ENCODE measurements at places on chromosomes 3 and 15. TPM values are rescaled to one million over a fixed set of nuclear protein-coding genes. Genes with fewer than 3 reads are reported as not detected.

The MAP1A gene
- 2.2 TPM for total RNA-seq

The KY gene
- not detected for total RNA-seq

GRCh38 chr3:99845999-99846398 is 28.3 kb downstream of the CMSS1 start:
- H3K4me1 ChIP-seq = peaks cover 32% of the 10 kb centered on the region
- H3K4me3 ChIP-seq = no peak overlapping the region
- H3K27me3 ChIP-seq = no peaks in the 10 kb centered on the region
- peaks cover 3% of the 10 kb centered on the region for H3K36me3 ChIP-seq
- no peak for DNase-seq
- no peak overlapping the region for H3K27ac ChIP-seq

GRCh38 chr3:172094621-172095557 is 55.5 kb downstream of the FNDC3B start:
- H3K27me3 ChIP-seq = peaks cover 2% of the 10 kb centered on the region
- peaks cover 69% of the 10 kb centered on the region for H3K4me1 ChIP-seq
- peak; percentile 25 for DNase-seq
- peak overlapping the region; percentile 63 for H3K27ac ChIP-seq
- peaks cover 13% of the 10 kb centered on the region for H3K36me3 ChIP-seq

DNA sequence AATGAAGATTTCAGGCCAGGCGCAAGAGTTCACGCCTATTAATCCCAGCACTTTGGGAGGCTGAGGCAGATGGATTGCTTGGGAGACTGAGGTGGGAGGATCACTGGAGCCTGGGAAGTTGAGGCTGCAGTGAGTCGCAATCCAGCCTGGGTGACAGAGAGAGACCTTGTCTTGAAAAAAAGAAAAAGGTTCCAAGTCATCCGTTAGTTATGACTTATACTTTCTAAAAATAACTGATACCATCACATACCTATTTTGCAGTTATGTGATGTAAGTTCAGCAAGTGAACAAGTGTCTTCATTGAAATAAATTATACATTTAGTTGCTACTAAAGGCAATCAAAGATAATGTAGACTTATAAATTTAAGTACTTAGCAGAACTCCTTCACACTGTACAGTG is 22.1 kb downstream of the CLPX start:
- H3K4me1 ChIP-seq = no peaks in the 10 kb centered on the region
- no peaks in the 10 kb centered on the region for H3K27me3 ChIP-seq

- H3K27ac ChIP-seq = no peak overlapping the region
- no peaks in the 10 kb centered on the region for H3K4me1 ChIP-seq
- no peak for DNase-seq
- no peaks in the 10 kb centered on the region for H3K36me3 ChIP-seq
- H3K27me3 ChIP-seq = no peaks in the 10 kb centered on the region
Observed at GRCh38 chr3:182005701-182006100, 294.0 kb downstream of the SOX2 start.

- H3K4me1 ChIP-seq = no peaks in the 10 kb centered on the region
- no peaks in the 10 kb centered on the region for H3K36me3 ChIP-seq
- H3K4me3 ChIP-seq = no peak overlapping the region
- no peak overlapping the region for H3K27ac ChIP-seq
- H3K27me3 ChIP-seq = no peaks in the 10 kb centered on the region
- no peak for DNase-seq
Observed at GRCh38 chr3:19595884-19596283, 338.1 kb downstream of the EFHB start.

GRCh38 chr3:180004542-180004941 is 32.2 kb downstream of the PEX5L start:
- no peak overlapping the region for H3K4me3 ChIP-seq
- H3K36me3 ChIP-seq = no peaks in the 10 kb centered on the region
- DNase-seq = no peak
- H3K27me3 ChIP-seq = no peaks in the 10 kb centered on the region

DNA sequence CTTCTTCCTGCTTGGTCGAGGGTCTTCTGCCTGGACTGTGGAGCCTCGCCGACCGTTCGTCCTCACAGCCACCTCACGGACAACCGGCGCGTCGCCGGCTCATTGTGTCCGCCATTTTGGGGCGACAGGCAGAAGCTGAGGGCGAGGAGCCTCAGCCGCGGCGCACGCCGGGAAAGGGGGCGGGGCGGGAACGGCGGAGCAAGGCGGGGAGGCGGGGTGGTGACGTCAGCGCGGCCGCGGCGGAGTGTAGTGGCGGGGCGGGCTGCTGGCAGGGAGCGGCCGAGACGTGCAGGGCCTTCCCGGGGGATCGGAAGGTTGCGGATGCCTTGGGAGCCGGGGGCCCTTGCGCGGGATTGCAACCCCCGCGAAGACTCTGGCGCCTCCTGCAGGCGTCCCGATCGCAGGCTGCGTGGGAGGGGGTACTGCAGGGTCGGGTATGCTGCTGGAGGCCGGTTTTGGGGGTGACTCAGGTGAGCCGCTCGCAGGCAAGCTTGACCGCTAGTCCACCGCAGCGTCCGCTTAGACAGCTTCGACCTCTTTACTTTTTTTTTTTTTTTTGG is at the start of gene WDR82:
TSS of gene WDR82 (minus strand) at position 140 of the 560 bp plus-strand sequence. CDS start 288 bp downstream, outside the sequence.
- H3K27me3 ChIP-seq = no peaks in the 10 kb centered on the region
- peaks cover 70% of the 10 kb centered on the region for H3K4me1 ChIP-seq
- peak; percentile 95 for DNase-seq
- peaks cover 38% of the 10 kb centered on the region for H3K36me3 ChIP-seq
- H3K27ac ChIP-seq = peak within 1 kb of the TSS; percentile 99
- H3K4me3 ChIP-seq = peak within 1 kb of the TSS; percentile 97

DNA sequence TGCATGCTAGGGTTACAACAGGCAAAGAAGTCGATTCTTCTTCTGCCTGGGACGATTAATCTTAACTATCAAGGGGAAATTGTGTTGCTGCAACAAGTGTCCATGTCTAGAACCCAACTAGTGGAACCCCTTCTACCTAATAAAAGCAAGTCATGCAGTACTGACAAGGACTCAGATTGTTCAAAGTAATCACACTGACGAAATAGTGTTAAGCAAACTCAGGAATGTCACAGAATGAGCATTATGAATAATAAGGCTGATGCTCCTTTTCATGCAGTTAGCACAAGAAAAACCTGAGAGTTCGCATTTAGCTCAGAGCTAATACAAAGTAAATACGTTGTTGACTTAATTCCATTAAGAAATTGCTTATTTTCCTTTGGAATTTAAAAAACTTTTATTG is 47.5 kb upstream of the TRIM42 start:
- peaks cover under 1% of the 10 kb centered on the region for H3K27me3 ChIP-seq
- no peaks in the 10 kb centered on the region for H3K36me3 ChIP-seq
- no peaks in the 10 kb centered on the region for H3K4me1 ChIP-seq
- no peak for DNase-seq

Measured in activated T-helper 1 cell treated with anti-CD3 and anti-CD28 coated beads, Interleukin-12 subunit alpha, Interleukin-12 subunit beta, Interleukin-2, Interleukin-4 antibody, amounts not matched to agents 30 ng/mL and 10 ng/mL and 1 ng/mL, durations not matched to agents 14 hours and 24 hours and 36 hours (primary cell).